ENCODE measurements at places on chromosomes 5 and 9. TPM values are rescaled to one million over a fixed set of nuclear protein-coding genes. Genes with fewer than 3 reads are reported as not detected.

GRCh38 chr9:80061940-80062339, 490.2 kb downstream of the TLE4 start:
- DNase-seq, result no peak

DNA sequence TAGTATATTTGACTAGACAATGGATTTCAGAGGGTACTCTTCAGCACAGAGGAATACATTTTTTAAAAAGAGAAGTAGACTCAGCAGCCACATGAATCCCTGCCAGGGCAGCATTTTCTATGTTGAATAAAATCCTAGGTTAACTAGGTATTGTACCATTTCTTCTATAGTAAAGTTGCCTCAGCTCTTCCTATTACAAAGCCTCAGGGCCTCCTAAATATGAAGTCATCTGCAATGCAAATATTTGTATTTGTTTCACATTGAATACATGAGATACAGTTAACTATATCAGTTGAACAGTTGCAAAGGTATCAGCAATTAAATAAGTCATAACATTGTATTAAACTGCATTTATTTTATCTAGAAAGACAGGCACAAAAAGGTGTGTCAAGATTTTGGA, 59.5 kb downstream of the NUDT12 start:
- DNase-seq, result no peak

GRCh38 chr9:137218754-137219271, 3.2 kb downstream of the RNF208 start:
- DNase-seq, result no peak

ZNF782 gene
- total RNA-seq, result 2.0 TPM

DNA sequence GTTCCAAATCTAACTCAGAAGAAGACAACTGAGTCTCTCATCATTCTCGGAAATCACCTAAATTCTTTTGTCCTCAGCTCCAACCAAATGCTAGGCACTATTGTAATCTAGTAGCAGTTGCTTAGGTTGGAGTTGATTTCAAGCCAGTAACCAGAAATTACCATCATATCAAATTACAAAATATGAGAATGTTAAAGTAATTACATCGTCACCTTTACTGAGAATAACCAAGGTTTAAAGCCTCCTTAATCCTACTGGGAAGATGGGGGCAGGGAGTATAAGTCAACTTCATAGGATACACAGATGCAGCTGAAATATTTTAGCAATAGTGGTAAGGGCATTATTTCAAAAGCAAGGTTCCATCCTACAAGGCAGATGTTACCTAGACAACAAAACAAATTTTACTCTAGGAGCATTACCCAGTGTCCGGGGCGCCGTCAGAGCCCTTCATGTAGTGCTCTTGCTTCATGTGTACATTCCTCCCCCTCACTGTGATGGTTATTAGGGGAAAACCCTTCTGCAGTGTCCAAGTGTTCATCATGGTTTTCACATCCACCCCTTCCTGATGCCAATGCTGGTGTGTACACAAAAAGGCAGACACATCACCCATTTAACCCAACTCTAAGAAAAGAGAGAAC, 19.5 kb downstream of the ERAP1 start:
- peak; percentile 14 for DNase-seq

DNA sequence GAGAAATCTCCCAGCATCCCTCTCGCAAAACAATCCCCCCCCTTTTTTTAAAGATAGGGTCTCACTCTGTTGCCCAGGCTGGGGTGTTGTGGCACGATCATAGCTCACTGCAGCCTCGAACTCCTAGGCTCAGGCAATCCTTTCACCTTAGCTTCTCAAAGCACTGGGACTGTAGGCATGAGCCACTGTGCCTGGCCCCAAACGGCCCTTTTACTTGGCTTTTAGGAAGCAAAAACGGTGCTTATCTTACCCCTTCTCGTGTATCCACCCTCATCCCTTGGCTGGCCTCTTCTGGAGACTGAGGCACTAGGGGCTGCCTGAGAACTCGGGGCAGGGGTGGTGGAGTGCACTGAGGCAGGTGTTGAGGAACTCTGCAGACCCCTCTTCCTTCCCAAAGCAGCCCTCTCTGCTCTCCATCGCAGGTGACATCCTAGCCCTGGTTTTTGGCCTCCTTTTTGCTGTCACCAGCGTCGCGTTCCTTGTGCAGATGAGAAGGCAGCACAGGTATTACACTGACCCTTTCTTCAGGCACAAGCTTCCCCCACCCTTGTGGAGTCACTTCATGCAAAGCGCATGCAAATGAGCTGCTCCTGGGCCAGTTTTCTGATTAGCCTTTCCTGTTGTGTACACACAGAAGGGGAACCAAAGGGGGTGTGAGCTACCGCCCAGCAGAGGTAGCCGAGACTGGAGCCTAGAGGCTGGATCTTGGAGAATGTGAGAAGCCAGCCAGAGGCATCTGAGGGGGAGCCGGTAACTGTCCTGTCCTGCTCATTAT, 6.8 kb downstream of the CA9 start:
- DNase-seq, result no peak

RNF180 gene
- 1.1 TPM for total RNA-seq

DNA sequence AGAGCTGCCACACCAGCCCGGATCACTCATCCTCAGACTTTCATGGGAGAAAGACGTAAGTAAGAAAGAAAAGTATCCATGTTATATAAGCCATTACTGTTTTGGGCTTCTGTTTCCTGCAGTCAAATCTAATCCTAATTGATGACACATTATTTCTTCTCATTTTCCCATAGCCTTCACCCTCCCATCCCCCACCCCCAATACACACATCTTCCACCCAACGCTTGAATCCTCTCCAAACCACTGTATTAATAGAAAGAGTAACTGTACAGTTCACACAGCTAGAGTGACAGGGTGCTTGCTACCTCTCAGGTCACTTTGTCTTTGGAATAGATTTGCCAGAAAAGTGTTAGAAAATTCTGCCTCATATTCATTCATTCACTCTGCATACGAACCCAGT, 69.3 kb upstream of the IL17B start:
- no peak for DNase-seq

PTGR1 gene
- 20.7 TPM for total RNA-seq

FOXE1 gene
- total RNA-seq, result not detected

DNA sequence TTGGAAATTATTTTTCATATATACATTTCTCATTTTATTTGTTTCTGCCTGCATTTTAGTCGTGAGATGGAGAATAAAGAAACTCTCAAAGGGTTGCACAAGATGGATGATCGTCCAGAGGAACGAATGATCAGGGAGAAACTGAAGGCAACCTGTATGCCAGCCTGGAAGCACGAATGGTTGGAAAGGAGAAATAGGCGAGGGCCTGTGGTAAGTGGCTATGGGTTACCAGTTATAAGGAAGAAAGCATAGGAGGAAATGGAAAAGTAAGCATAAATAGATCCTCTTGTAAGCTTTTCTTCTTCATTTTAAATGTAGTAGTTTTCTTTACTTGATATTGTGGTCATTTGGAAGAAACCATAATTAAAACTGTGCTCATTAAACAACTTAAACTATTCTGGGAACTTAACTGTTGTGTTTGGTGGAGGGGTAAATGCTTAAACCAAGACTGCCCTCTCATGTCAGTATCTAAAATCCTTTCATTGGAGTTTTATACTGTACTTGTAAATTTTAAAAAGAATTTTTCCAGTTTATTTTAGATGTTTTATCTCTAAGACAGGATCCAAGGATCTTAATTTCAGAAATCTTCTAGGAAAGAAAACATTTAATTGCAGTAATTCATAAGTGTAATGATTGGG, 41.3 kb downstream of the MAP3K1 start:
- DNase-seq, result no peak

FAXDC2 gene
- total RNA-seq, result 15.3 TPM

MEIKIN gene
- total RNA-seq, result not detected

KCNV2 gene
- total RNA-seq, result not detected

- DNase-seq, result no peak
These were observed 221.8 kb upstream of the RASEF start for GRCh38 chr9:83284746-83285145.

DNA sequence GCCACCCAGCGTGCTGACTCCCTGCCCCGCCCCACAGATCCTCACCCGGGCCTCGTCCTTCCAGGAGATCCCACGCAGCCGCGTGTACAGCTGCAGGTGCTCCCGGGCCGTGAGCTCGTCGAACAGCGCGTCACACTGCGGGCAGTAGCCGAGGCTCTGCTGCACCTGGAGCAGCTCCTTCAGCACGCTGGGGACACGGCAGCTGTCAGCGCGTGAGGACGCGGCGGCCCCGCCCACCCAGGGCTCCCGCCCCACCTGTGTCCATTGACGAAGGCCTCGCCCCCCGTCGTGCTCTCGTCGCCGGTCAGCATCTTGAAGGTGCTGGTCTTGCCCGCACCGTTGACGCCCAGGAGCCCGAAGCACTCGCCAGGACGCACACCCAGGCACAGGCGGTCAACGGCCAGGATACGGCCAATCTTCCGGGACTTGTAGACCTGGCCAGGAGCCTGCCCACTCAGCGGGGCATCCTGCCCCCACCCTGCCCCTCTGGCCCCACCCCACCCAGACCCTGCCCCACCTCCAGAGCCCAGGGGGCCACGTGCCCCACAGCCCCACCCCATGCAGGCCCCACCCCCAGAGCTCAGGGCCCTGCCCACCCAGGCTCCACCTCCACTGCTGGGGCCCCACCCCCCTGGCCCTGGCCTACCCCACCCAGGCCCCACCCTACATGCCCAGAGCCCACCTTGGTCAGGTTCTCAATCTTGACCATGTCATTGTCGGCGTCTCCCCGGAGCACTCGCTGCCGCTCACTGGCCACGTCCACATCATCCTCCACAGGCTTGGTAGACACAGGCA, 13.8 kb upstream of the CLIC3 start:
- DNase-seq, result no peak

ZCCHC10 gene
- 14.3 TPM for total RNA-seq

Measured in lung microvascular endothelial cell (primary cell).